ENCODE measurements at places on chromosomes 1 and 21. TPM values are rescaled to one million over a fixed set of nuclear protein-coding genes. Genes with fewer than 3 reads are reported as not detected.

KPRP gene
- not detected for total RNA-seq

ETV3L gene
- total RNA-seq, result not detected

- no peak for DNase-seq
These were observed 205.7 kb downstream of the TOMM20 start for GRCh38 chr1:234922987-234923386.

IFNGR2 gene
- 47.3 TPM for total RNA-seq

GRCh38 chr21:27647921-27648320, 681.0 kb upstream of the ADAMTS5 start:
- no peak for DNase-seq

DNA sequence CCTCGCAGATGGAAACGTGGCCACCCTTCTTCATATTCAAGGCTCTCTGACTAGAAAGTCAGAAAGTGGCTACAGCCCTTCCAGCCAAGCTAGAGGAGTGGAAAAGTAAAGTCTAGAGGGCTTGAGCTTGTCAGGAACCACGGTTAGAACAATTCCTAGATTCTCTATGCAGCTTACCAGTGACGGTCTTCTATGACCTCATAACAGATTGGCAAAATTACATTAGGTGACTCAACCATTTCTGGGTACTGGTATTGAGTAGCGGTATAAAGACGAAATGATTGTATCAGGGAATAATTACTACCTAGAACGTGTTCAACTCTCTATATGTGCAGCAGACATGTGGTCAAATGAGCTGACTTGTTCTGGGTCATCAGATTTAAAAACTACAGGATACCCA, 155.0 kb upstream of the RUNX1 start:
- no peak for DNase-seq

GRCh38 chr1:22289307-22289995, 146.6 kb upstream of the WNT4 start:
- DNase-seq, result no peak

LMNA gene
- 264 TPM for total RNA-seq

FMO1 gene
- total RNA-seq, result not detected

DNA sequence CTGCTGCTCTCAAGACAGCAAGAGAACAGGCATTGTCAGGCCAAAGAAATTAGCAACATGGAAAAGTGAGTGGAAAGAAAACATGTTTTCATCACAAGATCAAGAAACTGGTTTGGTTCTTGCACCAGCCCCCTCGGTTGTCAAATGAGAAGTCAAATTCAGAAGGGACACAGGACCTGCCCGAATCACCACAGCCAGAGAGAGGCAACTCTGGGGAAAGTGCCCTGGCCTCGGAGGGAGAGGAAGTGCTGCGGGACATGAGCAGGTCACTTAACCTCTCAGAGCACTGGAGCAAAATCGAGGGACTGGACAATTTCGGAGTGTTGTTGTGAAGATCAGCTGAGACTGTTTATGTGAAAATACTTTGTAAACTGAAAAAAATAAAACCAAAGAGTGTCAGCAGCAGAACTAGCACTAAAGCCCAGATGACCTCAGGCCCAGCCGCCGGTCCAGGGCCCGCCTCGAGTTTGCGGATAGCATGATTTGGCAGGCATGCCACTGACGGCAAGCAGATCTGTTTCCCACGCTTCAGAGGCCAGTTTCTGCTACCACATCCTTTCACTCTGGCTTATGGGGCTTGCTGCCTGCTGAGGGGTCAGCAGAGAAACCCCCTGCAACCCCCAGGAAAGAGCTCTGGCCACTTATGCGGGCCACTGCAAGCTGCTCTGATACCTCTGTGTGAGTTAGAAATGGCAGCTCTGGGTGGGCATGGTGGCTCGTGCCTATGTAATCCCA, 32.1 kb downstream of the CD247 start:
- peak; percentile 31 for DNase-seq

DNA sequence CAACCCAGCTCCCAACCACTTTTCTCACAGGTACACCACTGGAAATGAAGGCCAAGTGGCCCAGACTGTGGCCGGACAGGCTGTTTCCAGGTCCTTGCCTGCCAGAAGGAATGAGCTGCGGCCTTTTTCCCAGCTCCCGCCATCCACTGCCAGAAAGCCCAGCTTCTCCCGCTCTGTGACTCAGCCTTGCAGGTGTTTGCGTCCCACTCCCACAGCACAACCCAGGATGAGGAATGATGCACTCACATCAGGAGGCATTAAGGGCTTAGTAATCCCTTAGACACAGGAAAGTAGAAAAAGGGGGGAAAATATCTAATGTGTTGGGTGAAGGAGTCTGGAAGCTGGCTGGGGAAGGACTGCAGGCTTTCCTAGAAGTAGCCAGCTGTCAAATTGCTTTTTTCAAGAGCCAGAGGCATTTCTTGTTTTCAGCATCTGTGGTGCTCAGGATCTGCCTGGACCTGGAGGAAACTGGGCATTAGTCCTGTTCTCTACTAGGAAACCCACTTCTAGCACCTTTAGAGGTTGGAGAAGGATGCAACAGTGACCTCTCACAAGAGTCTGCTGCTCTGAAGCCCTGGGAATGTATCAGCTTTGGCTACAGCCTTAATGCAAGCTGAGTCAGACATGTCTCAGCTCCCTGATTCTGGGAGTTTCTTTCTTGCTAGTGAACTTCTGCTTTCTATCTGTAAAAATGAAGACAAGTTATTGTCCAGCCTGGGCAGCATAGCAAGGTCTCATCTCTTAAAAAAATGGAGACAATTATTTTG, 13.2 kb upstream of the MAP1LC3C start:
- no peak for DNase-seq

DNA sequence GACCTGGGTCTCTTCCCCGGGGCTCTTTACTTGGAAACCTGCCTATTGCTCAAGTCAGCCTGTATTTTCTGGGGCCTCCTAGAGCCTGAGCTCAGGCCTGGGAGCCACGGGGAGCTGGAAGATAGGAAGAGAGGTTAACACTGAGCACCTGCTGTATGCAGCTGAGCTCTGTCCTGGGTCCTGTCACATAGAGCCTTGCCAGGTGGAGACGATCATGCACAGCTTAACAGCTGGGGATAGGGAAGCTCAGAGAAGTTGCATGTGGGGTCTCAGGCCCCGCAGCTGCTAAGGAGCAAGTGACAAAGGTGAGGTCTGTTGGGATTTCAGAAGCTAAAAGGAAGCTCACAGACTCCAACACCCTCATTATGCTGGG, 127.4 kb upstream of the TMEM51 start:
- DNase-seq, result no peak

FOXO6 gene
- 1.8 TPM for total RNA-seq

HPCA gene
- not detected for total RNA-seq

RHBDL2 gene
- total RNA-seq, result not detected

GRCh38 chr1:23751815-23752200, 8.5 kb downstream of the ELOA start:
- no peak for DNase-seq

DNA sequence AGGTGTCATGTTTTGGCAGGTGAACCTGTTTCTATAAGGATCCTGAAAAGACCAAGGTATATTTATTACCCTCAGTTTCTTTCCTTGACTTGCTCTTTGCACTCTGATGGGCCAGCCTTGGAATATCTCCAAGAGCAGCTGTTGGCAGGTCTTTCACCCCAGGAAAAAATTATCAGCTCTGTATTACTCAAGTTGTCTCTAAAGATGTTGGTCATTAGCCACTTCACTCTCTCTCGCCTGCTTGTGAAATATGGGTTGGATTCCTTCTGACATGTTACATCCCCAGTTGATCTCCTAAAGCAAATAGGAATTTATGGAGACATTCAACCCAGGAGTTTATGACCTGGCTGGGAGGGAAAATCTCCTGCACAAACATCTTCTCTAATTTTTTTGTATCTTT, 85.9 kb downstream of the KCNJ15 start:
- DNase-seq, result no peak

CLK2 gene
- 23.8 TPM for total RNA-seq

- no peak for DNase-seq
These were observed 52.0 kb upstream of the RPL11 start for GRCh38 chr1:23639460-23640095.
